ENCODE measurements at places on chromosomes 3 and 15. TPM values are rescaled to one million over a fixed set of nuclear protein-coding genes. Genes with fewer than 3 reads are reported as not detected.

DNA sequence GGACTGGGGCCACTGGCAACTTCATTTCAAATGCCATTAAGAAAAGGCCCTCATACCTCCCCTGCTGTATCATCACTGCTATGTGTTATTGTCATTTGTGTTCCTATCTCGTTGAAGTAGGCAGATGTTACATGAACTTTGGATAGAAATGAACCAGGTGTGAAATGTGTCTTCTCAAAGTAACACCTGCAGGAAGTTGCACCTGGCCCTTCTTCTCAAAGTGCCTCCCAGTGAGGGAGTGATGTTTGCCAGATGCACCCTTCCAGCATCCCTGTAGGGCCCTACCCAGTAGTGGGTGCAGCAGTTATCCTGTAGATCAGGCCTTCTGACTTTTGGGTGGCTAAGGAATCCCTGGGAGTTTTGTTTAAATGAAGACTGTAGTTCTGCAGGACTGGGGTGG lies 197.7 kb upstream of the CTNNB1 start:
- no peak overlapping the region for H3K4me3 ChIP-seq
- peaks cover 13% of the 10 kb centered on the region for H3K4me1 ChIP-seq
- no peaks in the 10 kb centered on the region for H3K27me3 ChIP-seq
- no peaks in the 10 kb centered on the region for H3K36me3 ChIP-seq
- H3K27ac ChIP-seq: no peak overlapping the region
- DNase-seq: no peak

GRCh38 chr3:24480497-24480896 lies 14.2 kb downstream of the THRB start:
- H3K27ac ChIP-seq: no peak overlapping the region
- H3K36me3 ChIP-seq: no peaks in the 10 kb centered on the region
- no peaks in the 10 kb centered on the region for H3K27me3 ChIP-seq
- no peak overlapping the region for H3K4me3 ChIP-seq
- peaks cover 26% of the 10 kb centered on the region for H3K4me1 ChIP-seq
- DNase-seq: no peak

DNA sequence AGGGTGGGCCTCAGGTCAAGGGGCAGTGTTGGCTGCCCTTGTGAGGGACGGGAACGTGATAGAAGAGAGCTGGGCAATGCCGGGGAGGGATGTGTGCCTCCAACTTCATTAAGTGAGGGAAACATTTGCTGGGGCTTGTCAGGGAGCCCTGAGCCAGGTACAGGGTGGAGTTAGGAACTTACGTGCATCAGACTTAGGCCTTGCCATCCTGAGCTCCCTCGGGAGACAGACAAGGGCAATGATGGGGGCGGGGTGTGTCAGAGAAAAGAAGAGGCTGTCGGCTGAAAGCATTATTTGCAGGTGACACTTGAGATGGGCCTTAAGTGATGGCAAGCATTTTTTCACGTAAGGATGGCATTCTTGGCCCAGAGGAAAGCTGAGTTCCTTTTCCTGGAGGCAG lies 1.6 kb downstream of the FAM131A start:
- peak overlapping the region; percentile 81 for H3K27ac ChIP-seq
- peaks cover 6% of the 10 kb centered on the region for H3K36me3 ChIP-seq
- no peak for DNase-seq
- peak overlapping the region; percentile 82 for H3K4me3 ChIP-seq

DNA sequence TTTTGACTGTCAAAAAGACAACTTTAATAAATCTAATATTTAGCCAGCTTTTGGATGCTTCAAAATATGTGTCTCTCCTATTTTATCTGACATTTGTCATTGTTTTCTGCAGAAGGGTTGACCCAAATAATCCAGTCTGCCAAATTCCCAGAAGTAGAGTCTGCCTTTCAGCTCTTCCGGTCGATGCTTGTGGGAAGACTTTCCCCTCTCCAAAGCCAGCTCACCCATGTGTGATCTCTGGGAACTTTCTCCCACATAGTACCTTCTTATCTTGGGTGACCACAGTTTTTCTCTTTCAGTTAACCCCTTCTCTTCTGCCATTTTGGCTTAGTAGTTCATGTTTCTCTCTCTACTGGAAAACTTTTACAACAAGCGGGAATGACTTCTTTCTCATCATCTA lies 94.1 kb downstream of the ASB7 start:
- no peaks in the 10 kb centered on the region for H3K36me3 ChIP-seq
- peaks cover 5% of the 10 kb centered on the region for H3K4me1 ChIP-seq
- no peak overlapping the region for H3K4me3 ChIP-seq
- H3K27me3 ChIP-seq: no peaks in the 10 kb centered on the region

GRCh38 chr3:23751212-23751723 lies 54.5 kb upstream of the UBE2E1 start:
- no peaks in the 10 kb centered on the region for H3K27me3 ChIP-seq
- H3K27ac ChIP-seq: no peak overlapping the region

DNA sequence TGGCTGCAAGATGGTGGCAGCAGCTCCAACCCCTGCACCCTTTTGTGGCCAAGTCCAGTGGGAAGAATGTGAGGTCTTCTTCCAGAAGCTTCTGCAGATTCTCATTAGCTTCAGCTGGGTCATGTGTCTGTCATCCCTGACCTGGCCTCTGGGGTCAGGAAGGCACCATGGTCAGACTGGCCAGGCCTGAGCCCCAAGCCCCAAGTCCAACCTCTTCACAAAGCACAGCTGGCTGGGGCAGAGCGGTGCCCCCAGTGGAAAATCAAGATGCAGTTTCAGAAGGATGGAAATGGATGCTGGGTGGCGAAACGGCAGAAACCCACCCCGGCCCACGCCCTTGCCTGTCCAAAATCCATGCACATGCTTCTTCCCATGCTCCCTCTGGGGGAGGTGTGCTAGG lies 15.9 kb upstream of the GATA2 start:
- DNase-seq: no peak
- H3K36me3 ChIP-seq: no peaks in the 10 kb centered on the region
- peaks cover 9% of the 10 kb centered on the region for H3K27me3 ChIP-seq
- no peak overlapping the region for H3K4me3 ChIP-seq

DNA sequence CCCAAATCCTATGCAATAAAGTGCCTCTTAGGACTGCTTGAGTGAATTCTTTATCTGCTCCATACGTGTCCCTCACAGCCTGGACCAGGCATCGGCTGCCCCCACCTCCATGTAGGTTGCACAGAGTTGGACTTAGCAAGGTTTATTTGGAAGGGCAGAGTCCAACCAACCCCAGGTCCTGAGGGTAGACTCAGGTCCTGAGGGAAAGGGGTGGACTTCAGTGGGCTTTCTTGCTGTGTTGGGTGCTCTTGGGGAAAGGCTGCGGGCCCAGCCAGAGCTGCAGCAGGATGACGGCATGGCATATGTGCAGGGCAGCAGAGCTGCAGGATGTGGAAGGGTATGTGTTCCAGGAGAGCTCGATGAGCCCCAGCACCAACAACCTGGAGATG lies 6.5 kb downstream of the ALG3 start:
- no peaks in the 10 kb centered on the region for H3K36me3 ChIP-seq
- no peaks in the 10 kb centered on the region for H3K4me1 ChIP-seq
- DNase-seq: no peak
- no peak overlapping the region for H3K4me3 ChIP-seq
- no peaks in the 10 kb centered on the region for H3K27me3 ChIP-seq

DNA sequence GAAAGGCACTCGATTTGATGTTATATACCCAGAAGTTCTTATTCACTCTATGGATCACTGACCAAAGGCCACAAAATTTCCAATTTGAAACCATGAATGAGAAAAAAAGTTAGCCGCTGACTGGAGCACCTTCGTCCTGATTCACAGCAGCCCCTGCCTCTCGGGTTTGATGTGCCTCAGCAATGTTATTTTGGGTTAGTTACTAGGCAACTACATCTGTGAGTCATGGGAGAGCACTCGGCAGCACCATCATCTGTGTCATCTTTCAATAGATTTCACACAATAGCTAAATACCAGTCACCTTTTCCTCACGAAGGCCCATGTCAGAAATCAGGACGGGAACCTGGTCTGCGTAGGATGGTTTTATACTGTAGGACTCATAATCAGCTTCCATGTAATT lies 269.2 kb downstream of the ZBBX start:
- H3K36me3 ChIP-seq: no peaks in the 10 kb centered on the region
- H3K4me3 ChIP-seq: no peak overlapping the region
- H3K27me3 ChIP-seq: no peaks in the 10 kb centered on the region
- no peaks in the 10 kb centered on the region for H3K4me1 ChIP-seq
- no peak for DNase-seq

- no peaks in the 10 kb centered on the region for H3K36me3 ChIP-seq
- H3K27me3 ChIP-seq: no peaks in the 10 kb centered on the region
- no peak for DNase-seq
- no peak overlapping the region for H3K27ac ChIP-seq
- no peak overlapping the region for H3K4me3 ChIP-seq
Observed at GRCh38 chr3:193452338-193452737, 73.8 kb upstream of the ATP13A5 start.

GRCh38 chr3:138349926-138350665 lies 1.7 kb downstream of the MRAS start:
- peak overlapping the region; percentile 98 for H3K27ac ChIP-seq
- H3K4me1 ChIP-seq: peaks cover 64% of the 10 kb centered on the region
- H3K36me3 ChIP-seq: no peaks in the 10 kb centered on the region
- H3K4me3 ChIP-seq: peak overlapping the region; percentile 90

DNA sequence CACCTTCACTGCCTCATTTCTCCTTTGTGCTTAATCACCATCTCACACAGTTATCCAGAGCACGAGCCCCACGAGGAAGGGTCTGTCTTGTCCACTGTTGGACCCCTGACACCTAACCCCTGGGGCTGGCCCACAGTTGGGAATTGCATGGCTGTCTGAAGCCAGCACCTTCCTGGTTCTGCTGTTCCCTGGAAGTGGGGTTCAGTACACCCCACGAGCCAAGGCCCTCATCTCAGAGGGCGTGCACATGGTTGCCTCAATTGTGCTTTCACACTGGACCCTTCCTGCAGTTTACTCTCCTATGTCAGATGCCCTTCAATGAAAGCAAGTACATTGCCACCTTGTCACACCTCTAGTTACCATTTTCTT lies 30.7 kb downstream of the BTD start:
- no peak for DNase-seq
- H3K4me3 ChIP-seq: no peak overlapping the region
- H3K27me3 ChIP-seq: no peaks in the 10 kb centered on the region
- peak overlapping the region; percentile 61 for H3K27ac ChIP-seq
- H3K4me1 ChIP-seq: no peaks in the 10 kb centered on the region
- no peaks in the 10 kb centered on the region for H3K36me3 ChIP-seq

GRCh38 chr15:67992411-67992810 lies 61.7 kb upstream of the PIAS1 start:
- no peaks in the 10 kb centered on the region for H3K36me3 ChIP-seq
- H3K27ac ChIP-seq: no peak overlapping the region
- no peaks in the 10 kb centered on the region for H3K27me3 ChIP-seq
- H3K4me3 ChIP-seq: no peak overlapping the region
- H3K4me1 ChIP-seq: no peaks in the 10 kb centered on the region

DNA sequence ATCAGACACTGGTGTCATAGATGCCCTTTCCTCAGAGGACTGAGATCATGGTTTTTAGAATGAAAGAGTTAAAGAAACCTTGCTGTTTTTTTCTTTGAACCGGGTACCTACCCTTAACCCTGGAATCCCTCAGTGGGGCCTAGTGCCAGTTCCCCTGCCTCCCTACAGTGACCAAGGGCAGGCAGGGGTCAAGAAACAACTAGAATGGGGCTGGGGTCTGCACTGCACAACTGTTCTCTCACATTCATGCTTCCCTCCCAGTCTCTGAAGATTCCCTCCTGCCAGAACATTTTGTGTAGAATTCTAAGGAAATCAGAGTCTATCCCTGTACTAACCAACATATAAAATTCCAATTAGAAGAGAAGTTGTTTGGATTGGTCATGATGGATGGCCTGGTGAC lies 47.9 kb downstream of the TGFBR2 start:
- peaks cover 65% of the 10 kb centered on the region for H3K4me1 ChIP-seq
- H3K27me3 ChIP-seq: no peaks in the 10 kb centered on the region
- no peak overlapping the region for H3K4me3 ChIP-seq

DNA sequence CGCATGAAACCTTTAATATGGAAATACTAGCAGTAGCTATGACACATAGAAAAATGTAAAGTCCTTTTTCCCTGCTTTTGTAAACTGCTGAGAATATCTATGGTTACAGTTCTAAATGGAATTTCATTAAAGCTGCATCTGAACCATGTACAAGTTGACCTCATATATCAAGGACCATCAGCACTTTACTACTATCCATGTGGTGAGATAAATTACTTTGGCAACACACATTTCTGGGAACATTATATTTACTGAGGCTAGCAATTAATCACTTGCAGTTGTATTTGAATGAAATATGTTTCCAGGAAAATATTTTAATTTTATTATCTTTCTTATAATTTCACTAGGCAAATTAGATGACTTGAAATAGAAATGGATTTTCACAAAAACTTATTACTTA lies 545.5 kb downstream of the NAALADL2 start:
- no peaks in the 10 kb centered on the region for H3K4me1 ChIP-seq
- H3K4me3 ChIP-seq: no peak overlapping the region
- no peaks in the 10 kb centered on the region for H3K36me3 ChIP-seq
- no peak for DNase-seq

GRCh38 chr15:47541562-47541961 lies 175.7 kb upstream of the SEMA6D start:
- no peak overlapping the region for H3K4me3 ChIP-seq
- no peaks in the 10 kb centered on the region for H3K4me1 ChIP-seq
- no peak overlapping the region for H3K27ac ChIP-seq
- H3K36me3 ChIP-seq: no peaks in the 10 kb centered on the region
- no peak for DNase-seq

DNA sequence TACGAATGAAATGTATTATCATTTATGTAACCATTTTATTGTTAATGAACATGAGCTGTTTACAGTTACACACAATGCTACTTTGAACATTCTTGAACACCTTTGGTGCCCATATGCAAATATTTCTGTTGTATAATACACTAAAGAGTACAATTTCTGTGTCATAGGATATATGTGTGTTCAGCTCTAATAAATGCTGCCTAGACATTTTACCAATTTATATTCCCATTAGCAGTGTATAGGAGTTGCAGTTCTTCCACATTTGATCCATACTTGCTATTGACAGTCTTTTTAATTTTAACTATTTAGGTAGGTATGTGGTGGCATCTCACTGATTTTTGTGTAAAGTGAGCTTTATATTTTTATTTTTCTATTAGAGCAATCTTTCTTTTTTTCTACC lies 331.8 kb downstream of the ZIC1 start:
- H3K27me3 ChIP-seq: no peaks in the 10 kb centered on the region
- no peaks in the 10 kb centered on the region for H3K4me1 ChIP-seq
- no peak overlapping the region for H3K27ac ChIP-seq
- H3K36me3 ChIP-seq: no peaks in the 10 kb centered on the region

- H3K4me1 ChIP-seq: no peaks in the 10 kb centered on the region
- no peak overlapping the region for H3K27ac ChIP-seq
- no peak overlapping the region for H3K4me3 ChIP-seq
- no peaks in the 10 kb centered on the region for H3K27me3 ChIP-seq
- DNase-seq: no peak
- no peaks in the 10 kb centered on the region for H3K36me3 ChIP-seq
Observed at GRCh38 chr3:67176396-67176795, 178.3 kb downstream of the KBTBD8 start.

CFAP100 gene
- polyA plus RNA-seq: not detected

PRR23B gene
- polyA plus RNA-seq: not detected

TP63 gene
- 0.22 TPM for polyA plus RNA-seq

C3orf70 gene
- polyA plus RNA-seq: 0.75 TPM

TM4SF1 gene
- 132 TPM for polyA plus RNA-seq

IL17RD gene
- 1.3 TPM for polyA plus RNA-seq

All from heart right ventricle (tissue), 16 donors.